ENCODE measurements at places on chromosomes 1 and 21.

DNA sequence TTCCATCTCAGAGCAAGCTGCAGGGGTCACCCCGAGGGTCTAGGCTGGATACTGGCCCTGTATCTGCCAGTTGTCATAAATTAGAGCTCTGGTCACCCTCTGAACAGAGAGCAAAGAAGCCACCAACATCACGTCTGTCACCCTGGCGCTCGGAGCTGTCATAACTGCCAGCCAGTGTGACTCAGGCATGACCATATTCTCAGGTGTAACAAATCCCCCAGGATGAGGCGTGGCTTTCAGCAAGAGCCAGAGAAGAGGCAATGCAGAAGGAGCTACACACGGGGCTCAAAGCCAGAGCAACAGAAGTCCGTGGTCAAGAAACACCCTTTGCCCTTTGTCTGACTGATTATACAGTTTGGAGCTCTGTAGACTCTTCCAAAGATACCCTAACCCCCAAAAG, 40.0 kb downstream of the PRAMEF20 start:
- no peak for DNase-seq

DNA sequence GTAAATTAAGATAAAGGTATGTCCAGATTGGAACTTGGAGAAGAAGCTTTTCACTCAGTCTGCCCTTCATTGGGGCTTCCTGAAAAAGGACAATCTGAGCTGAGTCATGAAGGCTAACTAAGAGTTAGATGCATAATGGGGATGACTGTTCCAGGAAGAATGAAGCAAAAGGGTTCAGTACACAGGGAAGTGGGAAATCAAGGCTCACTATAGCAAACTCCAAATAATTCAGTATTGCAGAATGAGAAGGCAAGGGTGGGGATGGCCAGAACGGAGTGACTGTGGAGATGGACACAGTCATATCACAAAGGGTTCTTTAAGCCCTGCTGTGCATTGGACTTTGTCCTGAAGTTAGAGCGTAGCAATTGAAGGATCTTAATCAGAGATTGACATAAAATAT, 158.3 kb downstream of the FGGY start:
- DNase-seq = no peak

- DNase-seq = no peak
These were observed 64.8 kb downstream of the MORN1 start for GRCh38 chr1:2326524-2326923.

DNA sequence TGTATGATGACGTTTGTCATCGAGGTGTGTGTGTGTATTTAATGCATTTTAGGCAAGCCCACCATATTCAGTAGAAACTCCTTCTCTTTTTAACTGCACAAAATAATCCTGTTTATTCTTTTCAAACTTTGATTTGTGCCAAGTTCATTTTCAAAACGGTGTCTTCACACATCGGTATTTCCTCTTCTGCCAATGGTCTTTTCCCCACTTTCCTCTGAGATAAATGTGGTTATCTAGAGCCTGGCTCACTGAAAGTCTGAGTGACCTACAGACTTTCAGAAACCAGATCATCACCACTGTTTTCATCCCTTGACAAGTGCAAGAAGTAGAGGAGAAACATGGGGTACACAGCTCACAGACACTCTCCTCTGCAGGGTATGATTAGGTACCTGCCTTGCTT, 69.4 kb downstream of the GPATCH2 start:
- no peak for DNase-seq

GRCh38 chr1:180415985-180416633, 86.3 kb downstream of the ACBD6 start:
- no peak for DNase-seq

DNA sequence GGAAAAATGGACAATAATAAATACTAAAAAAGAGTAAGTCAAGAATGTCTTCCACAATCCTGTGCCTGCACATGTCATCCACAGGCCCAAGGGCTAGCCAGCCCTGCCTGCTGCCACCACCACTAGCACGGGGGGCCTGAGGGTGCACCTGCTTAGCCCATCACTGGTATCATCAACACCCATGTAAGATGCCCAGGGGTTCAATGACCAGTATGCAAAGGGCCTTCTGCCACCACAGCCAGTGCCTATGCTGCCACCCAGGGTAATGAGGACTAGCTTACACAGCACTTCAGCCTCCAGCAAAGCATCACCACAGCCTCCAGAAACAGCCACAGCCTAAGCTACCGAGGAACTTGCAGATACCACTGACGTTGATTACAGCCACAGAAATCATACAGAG, 46.3 kb downstream of the POFUT2 start:
- no peak for DNase-seq

DNA sequence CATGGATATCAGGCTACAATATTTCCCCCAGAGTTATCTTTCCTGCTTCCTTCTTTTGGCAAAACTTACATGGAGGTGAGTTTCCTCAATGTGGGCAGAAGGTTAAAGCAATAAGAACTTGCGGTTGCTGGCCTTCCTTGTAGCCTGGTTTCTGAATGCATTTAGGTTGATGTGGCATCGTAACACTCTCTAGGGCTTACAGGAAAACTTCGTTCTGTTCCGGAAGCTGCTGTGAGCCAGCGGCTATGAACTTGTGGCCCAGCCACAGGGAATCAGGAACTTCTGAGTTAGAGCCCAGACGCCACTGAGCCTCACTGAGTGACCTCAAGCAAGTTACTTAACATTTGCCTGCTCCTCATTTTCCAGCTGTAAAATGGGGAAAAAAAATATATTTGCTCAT, 623.4 kb upstream of the ADAMTS5 start:
- no peak for DNase-seq

GRCh38 chr1:169098380-169098779, 8.1 kb upstream of the ATP1B1 start:
- no peak for DNase-seq

DNA sequence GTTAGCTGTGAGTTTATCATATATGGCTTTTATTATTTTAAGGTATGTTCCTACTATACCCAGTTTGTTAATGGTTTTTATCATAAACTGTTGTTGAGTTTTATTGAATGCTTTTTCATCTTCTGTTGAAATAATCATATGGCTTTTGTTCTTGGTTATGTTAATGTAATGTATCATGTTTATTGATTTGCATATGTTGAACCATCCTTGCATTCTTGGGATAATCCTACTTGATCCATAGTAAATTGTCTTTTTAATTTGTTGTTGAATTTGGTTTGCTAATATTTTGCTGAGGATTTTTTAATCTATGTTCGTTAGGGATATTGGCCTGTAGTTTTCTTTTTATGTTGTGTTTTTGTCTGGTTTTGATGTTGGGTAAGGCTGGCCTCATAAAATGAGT, 185.6 kb downstream of the PAPPA2 start:
- no peak for DNase-seq

DNA sequence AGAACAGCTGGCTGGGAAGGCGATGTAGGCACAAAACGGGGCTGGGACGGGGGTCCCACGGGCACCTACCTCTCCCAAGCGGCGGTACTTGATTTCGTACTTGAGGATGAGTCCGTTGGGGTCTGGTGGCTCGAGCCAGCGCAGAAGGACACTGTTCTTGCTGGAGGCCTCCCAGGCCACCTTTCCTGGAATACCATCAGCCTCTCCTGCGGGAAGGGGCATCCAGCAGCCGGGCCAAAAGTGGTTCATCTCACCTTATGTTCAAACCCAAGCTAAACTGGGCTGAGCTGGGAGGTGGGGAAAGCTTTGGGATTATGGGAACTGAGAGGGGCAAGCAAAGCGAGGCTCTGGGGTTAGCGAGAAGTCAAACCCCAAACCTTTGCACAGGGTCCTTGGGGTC, 14.3 kb downstream of the INSRR start:
- no peak for DNase-seq

DNA sequence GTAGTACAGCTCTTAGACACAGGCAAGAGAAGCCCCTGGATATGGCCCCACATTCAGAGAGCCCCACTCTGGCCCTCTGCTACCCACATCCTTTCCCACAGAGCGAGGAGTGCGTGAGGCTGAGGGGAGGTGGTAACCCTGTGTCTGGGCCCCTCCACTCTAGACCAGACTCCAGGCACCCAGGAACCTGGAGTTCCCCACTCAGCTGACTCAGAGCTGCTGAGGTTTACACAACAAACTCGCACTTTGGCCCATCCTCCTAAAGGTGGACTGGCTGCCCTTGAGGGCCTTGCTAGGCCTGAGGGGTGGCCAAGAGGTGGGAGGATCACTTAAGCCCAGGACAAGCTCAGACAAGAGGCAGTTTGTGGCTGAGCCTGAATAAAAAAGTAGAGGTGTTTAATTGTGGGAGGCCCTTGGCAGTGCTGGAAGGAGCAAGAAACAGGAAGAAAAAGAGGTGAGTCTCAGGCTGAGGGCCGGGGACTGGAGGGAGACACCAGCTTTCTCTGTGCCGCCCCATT, 10.7 kb downstream of the MR1 start:
- DNase-seq = peak; percentile 12

DNA sequence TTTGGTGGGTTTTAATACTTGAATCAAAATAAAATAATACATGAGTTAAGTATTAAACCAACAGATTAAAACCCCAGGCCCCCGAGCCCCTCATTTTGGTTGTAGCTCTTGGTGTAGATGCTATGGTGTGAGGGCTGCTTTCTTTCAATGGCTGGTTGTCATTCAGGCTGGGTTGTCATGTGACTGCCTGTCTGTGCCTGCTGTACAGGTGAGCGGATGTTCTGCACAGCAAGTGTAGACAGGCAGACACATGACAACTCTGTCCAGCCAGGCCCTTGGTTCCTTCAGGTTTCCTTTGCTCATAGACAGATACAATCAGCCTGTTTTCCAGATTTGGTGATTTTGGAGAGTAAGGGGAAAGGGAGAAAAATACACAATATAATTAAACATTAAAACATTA, 281.9 kb upstream of the C1orf105 start:
- no peak for DNase-seq

GRCh38 chr1:200837931-200838571, 34.7 kb upstream of the GPR25 start:
- DNase-seq = no peak

DNA sequence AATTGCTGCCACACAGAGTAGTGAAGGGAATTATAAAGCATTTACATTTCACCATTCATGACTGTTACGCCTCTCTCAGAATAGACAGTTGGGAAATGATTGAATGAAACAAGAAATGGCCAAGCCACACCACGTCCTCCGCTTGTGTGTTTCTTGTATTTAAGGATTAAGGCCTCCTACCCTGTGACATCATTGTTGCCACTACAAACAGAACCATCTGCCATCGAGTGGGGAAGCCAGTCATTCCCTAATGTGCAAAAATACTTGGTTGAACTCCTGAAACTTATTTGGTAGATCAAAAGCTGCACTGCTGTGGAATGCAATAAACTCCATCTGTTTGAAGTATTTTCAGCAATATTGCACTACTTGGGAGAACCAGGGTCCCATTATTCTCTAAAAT, 99.0 kb upstream of the C1orf105 start:
- DNase-seq = no peak
